Endodermal cell (in vitro differentiated cells): ENCODE measurements at places on chromosomes 1 and 21.

GRCh38 chr1:53063744-53064515 is 1.9 kb downstream of the PODN start:
- peak; percentile 37 for DNase-seq

GRCh38 chr21:42469272-42469671 is 26.8 kb downstream of the RSPH1 start:
- no peak for DNase-seq

- no peak for DNase-seq
Observed at GRCh38 chr1:176692988-176693696, 230.2 kb downstream of the PAPPA2 start.

GRCh38 chr21:33510826-33511225 is 19.3 kb upstream of the DNAJC28 start:
- no peak for DNase-seq

DNA sequence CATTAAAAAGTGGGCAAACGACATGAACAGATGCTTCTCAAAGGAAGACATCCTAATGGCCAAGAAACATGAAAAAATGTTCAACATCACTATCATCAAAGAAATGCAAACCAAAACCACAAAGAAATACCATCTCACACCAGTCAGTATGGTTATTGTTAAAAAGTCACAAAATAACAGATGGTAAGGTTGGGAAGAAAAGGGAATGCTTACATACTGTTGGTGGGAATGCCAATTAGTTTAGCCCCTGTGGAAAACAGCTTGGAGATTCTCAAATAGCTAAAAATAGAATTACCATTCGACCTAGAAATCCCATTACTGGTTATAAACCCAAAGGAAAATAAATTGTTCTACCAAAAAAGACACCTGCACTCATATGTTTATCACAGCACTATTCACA is 369.4 kb downstream of the KCNH1 start:
- DNase-seq = no peak

DNA sequence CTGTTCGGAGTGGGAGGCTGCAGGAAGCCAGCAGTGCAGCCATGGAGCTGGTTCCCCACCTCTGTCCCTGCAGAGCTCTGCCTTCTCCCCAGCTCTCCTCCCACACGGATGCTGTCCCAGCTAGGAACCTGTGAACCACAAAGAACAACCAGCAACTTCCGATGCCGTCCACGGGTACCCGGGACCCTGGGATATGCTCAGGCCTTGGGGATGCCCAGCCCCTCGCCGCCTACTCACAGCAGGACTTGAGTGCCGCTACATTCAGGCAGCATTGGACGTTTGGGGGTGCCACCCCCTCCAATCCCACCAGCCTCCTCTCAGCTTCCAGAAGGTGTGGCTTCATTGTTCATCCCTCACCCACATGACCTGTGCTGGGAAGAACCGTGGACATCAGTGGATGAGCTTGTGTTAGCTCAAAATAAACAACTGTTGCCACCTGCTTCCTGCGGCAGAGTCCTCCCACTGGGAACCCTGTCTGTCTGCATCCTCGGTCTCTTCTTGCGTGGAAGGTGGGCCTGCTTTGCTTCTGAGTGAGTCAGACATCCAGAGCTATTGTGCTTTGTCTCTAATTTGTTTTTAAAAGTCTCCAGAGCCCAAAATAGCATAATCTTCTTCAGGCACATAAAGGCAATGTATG is 20.1 kb upstream of the AJAP1 start:
- DNase-seq = no peak

DNA sequence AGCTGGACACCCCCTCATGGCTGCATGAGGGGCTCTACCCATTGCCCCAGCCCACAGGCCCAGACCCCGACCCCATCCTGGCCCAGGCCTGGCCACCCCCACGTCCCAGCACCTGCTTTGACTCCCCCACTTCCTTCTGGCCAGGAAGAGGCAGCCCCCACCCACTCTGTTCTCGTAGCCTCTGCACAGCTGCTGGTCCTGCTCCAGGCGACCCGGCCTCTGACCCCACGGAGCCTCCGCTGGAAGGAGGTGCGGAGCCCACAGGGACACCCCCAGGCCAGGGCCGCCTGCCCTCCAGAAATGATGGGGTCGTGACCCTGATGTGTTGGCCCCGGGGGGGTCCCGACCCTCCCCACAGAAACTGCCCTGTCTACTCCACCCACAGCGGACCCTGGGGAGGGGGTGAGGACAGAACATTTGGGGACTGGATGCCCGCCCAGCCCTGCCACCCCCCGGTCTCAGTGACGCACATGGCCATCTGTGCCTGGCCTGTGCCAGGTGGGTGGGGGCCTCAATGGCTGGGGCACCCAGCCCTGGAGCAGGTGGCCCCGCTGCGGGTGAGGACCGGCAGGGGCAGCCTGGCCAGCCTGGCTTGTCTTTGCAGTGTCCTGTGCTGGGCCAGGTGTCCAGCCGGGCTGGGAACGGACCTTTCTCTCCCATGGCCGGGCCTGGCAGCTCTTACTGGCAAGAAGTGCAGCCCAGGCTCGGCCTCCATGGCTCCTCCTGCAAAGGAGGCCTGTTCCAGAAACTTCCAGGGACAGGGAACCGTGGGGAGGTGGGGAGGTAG is 78.6 kb downstream of the MORN1 start:
- no peak for DNase-seq

DNA sequence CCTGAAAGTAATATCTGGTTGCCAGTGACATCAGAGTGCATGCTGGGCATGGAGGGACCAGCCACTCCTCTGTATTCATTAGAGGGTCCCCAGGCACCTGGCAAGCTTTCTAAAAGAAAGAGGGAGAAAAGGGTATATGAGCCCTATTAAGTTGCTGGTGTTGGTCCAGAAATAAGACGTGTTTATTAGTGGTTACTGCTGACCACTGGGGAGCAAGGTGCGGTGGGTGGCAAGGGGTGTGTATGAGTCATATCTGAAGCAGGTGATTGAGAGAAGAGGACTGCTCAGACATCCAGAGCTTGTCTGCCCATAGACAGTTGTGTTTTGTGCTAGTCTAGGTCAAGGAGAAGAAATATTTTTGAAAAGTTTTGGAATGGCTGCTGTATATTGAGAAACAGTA is 298.1 kb downstream of the TM2D1 start:
- DNase-seq = no peak

DNA sequence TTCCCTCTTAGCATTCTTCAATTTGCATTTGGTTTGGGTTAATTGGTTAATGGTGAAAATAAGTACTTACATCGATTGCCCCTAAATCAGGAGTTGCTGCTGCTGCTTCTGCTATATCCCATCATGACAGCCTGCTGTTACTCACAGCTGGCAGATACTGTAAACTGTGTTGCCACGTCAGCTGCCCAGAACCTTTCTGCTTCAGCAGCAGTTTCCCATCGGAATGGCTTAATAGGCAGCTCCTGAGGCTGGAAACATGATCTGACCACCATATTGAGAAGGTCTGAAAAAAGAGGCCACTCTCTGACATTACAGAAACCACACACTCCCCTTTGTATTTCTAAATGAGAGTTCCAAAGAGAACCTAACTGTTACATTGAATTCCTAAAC is 14.3 kb upstream of the SEC16B start:
- DNase-seq = peak; percentile 82

- DNase-seq = no peak
Observed at GRCh38 chr1:205493241-205494085, 11.0 kb upstream of the CDK18 start.

- DNase-seq = no peak
Observed at GRCh38 chr1:116690849-116691406, 23.4 kb upstream of the IGSF3 start.

DNA sequence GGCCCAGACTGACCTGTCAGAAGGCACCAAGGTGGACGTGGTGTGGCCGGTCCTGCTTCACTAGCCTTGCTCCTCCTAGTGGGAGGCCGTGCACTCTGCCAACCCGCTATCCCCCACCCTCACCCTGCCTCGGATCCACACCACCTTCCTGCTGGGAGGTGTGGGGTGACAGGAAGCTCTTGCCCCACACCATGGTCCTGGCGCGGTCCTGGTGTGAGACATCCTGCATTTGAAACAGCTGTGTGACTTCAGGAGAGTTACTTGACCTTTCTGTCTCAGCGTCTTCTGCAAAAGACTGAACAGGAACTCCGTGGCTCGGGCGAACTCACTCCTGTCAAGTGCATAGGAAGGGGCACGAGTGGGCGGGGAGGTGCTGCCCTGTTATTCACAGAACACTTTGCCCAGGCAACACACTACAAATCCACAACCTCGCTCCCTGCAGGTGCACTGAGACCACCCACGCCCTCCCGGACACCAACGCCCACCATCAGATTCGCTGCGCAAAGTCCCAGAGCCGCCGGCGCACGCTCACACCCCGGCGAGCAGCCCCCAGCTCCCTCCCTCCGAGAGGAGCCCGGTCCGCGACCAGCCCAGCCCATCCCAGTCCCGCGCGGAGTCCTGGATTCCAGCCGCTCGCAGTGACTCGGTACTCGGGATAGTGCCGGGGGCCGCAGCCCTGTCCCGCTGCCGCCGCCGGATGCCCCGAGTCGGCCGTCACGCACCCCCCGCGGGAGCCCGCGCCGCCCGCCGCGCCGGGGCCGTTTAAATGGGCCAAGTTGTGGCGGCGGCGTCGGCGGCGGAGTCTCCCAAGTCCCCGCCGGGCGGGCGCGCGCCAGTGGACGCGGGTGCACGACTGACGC is at the start of gene SAMD11:
Gene SAMD11, plus strand, starts transcription at position 793 of the 860 bp plus-strand sequence. CDS start 509 bp downstream, outside the sequence.
- DNase-seq = peak; percentile 91

DNA sequence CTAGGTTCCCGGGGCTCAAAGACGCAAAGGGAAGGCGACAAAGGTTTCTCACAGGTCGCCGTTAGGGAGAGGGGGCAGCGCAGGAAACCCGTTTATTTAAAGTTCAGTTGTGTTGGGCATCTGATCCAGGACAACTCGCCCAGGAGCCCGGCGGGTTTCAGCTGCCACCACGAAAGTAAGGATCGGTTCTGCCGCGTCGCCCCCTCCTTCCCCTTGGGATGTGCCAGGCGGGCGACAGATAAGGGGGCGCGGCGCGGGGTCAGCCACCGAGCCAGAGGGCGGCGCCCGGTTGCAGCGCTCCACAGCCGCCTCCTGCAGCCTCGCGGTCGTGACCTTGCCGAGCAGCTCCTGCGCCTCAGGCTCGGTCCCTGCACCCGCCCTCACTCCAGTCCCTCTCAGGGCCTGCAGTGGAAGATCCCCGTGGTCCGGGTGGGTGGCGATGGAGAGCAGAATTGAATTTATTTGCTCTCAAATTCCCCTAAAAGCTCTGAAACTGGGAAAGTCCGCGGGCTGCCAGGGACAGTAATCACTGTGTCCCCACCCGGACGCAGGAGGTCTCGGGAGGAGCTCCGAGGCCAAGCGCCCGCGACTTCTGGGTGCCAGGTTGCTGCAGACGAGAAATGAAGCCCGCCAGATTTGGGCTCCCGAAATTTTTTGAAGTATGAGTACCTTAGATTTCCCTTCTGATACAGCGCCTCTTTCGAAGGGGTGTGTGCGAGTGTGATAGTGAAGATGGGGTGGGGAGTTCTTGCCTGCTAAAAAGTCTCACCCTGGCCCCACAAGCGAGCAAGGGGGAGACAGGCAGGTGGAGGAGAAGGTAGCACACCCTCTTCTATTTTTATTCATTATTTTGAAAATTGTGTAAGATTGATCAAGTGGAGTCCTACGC is 28.4 kb upstream of the NFIA start:
- DNase-seq = peak; percentile 78

GRCh38 chr1:117573386-117574023 is 32.3 kb upstream of the TENT5C start:
- DNase-seq = peak; percentile 40

GRCh38 chr1:166905900-166906299 is 29.8 kb upstream of the TADA1 start:
- no peak for DNase-seq

GRCh38 chr1:30511991-30512913 is 211.1 kb downstream of the MATN1 start:
- peak; percentile 84 for DNase-seq

GRCh38 chr1:9070486-9070885 is 1.1 kb upstream of the SLC2A5 start:
- DNase-seq = no peak

DNA sequence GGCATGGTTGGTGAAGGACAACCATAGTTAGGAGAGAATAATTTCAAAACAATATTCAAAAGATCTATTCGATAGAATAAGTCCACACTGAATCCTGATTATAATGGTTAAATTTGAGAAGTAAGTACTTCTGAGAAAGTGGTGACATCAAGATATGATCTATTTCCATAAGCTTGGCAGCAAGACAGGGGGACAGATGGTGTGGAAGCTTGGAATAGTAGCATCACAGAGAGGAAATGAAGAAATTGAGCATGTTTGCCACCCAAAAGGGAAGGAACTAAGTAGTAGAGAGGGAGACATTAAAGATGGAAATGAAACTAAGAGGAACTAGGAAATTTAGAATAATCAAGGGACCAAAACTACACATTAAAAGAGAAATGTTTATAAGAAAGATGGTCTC is 94.5 kb downstream of the OLFM3 start:
- DNase-seq = no peak

GRCh38 chr1:167121375-167122120 is 27.7 kb downstream of the STYXL2 start:
- DNase-seq = peak; percentile 86

GRCh38 chr1:213564215-213564659 is 423.5 kb upstream of the PROX1 start:
- DNase-seq = peak; percentile 63

- no peak for DNase-seq
Observed at GRCh38 chr1:4003846-4004505, 103.9 kb upstream of the C1orf174 start.

DNA sequence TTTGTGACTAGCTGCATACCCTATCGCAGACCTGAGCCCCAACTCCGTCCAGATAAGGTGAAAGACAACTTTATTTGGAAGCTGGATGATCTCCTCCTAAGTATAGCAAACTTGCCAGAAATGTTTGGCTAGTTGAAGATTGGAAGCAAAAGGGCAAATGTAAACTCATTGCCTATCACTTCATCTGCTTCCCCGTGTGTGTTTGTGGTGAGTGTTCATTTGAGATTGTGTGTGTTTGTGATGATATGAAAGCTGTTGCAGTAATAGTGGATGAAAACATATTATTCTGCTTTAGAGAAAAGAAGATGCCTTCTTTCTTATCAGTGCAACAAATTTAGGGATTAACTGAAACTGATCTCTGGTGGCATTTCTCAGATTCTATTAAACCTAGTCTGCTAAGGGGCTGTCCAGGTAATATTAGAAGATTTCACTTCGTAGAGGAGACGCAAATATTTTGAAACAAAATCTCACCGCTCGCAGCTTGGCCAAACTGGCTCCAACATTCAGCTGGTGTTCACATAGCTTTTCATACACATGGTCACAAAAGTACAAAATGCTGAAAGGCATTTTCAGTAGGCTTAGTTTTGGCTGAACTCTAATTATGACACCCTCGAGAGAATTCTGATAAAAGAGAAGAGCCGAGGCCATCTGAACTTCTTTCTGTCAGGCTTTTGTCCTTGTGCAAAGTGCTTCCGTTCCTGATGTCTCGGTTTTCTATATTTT is 1.1 kb downstream of the TBX19 start:
- no peak for DNase-seq

GRCh38 chr1:245832771-245833527 is 674.1 kb downstream of the SMYD3 start:
- DNase-seq = no peak
